ENCODE measurements at places on chromosomes 6 and 20. TPM values are rescaled to one million over a fixed set of nuclear protein-coding genes. Genes with fewer than 3 reads are reported as not detected.

- peak; percentile 94 for DNase-seq
These were observed 26.6 kb downstream of the RIN2 start for GRCh38 chr20:19784511-19785172.

DNA sequence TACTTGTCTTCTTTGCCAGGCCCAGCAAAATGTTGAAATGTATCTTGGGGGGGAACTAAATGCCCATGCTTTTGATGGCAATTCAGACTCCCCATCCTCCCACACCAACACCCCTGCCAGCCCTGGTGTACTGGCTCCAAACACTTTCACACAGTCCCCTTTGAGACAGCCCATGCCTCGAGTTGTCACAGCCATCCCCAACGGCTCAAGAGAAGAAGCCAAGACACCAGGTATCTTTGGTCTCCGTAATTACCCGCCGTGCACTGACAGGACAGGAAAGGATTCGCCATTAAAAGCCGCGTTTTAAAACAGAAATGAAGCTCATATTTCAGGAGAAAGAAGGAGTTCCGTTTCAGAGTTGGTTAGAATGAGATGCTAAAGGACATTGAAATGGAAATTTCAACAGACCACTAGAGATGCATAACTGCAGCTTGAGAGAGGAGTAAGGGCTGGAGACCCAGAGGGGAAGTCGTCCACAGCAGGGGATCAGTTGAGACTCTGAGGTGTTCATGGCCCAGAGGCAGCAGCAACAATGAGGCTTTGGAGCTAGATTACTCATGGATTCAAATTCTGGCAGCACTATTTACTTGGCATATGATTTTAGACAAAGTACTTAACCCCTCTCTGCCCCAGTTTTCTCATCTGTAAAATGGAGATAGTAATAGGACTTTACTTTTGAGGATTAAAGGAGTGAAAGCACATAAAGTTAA lies 63.5 kb upstream of the ADGRF1 start:
- DNase-seq = no peak

GRCh38 chr20:2285613-2286012 lies 10.2 kb upstream of the TGM3 start:
- DNase-seq = peak; percentile 76

GRCh38 chr6:14713966-14714631 lies 531.8 kb upstream of the JARID2 start:
- DNase-seq = no peak

OTOR gene
- not detected for total RNA-seq

MAP7 gene
- total RNA-seq = 0.51 TPM

GRCh38 chr20:43681991-43682410 lies 15.1 kb downstream of the MYBL2 start:
- DNase-seq = no peak

DNA sequence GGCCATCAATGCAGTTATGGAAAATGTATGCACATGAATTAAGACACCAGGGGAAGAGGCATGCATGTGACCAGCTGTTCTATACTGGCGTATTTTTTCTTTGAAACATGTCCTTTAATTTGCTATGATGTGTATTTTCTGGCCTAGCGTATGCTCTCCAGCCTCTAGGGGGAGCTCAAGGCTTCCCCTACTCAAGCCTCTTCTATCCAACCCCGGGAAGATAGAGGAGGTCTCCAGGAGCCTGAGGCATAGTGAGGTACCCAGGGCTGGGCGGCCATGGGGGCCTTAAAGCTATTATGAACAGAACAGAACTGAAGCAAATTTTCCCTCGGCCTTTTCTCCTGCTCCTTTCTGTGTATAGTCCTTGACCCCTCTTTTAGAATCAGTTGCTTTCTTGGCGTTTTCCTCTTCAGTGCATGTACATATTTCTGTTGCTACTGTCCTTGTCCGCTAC lies 528.9 kb downstream of the MAFB start:
- DNase-seq = peak; percentile 63

GRCh38 chr6:123638865-123639264 lies 2.1 kb upstream of the TRDN start:
- no peak for DNase-seq

DNA sequence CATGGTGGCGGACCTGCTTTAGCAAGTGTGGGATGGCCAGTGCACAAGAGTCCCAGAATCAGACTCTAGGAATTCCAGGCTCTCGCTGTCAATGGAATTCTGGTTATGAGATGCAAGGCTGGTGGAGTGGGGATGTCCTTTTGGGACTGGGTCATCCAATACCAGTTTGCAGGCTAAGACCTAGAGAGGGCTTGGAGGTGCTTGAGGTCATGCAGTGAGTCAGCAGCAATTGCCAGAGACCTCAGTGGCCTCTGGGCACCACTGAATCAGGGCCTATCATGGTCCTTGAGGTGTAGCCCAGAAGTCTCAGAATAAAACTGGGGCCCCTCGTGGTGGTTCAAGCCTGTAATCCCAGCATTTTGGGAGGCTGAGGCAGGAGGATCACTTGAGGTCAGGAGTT lies 1.4 kb upstream of the SCRT2 start:
- DNase-seq = no peak

DNA sequence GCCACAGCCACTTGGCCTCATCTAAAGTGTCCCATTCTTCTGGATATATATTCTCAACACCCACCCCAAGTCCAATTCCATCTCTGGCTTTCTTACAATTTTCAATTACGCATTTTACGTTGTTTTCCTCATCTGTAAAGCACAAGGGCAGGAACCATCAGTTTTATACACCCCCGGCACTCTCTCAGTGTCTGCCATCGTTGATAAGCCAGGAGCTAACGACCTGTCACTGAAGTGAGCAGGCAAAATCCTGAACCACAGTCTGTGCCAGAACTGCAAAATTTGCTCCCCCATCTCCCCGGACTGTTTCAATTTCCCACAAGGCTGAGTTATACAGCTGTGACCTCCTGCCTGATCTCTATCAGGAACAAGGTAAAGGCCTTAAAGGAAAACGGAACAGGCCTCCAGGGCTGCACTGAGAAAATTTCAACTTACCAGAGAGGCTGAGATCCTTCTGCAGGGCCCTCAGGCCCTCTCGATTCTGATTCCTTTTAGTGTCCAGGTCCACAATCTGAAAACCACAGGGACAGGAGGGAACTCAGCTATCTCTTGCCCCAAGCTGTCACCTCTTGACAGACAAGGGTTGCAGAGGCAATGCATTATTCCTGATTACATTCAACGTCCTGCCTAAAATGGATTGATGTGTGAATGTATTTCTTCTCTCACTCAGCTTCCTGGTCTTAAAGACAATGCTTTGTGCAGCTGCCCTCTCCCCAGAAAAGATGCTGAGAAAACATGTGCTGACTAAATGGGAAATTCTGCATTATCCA lies 1.8 kb downstream of the PDRG1 start:
- DNase-seq = no peak

DNA sequence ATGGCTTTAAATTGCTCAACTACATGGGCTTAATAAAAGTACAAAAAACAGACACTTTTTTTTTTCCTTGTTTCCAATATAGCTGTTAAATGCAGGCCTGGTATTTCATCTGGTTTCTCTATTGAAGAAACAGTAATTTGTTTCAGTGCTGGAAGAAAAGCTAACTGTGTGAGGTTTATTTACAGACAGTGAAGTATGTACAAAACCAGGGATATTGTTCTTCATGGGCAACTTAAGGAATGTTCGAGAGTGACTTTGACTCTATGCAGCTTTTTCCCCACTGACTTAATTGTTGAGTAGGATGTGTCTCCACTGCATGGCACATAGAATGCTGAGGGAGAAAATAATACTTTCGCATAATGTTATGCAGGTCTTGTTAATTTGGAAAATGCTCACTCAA lies 31.0 kb upstream of the PRL start:
- DNase-seq = no peak

SOX12 gene
- total RNA-seq = 1.7 TPM

GRCh38 chr6:33192671-33193602 lies 670 bp upstream of the COL11A2 start:
- no peak for DNase-seq

MAPK13 gene
- total RNA-seq = 7.0 TPM

FAM83C gene
- not detected for total RNA-seq

DNA sequence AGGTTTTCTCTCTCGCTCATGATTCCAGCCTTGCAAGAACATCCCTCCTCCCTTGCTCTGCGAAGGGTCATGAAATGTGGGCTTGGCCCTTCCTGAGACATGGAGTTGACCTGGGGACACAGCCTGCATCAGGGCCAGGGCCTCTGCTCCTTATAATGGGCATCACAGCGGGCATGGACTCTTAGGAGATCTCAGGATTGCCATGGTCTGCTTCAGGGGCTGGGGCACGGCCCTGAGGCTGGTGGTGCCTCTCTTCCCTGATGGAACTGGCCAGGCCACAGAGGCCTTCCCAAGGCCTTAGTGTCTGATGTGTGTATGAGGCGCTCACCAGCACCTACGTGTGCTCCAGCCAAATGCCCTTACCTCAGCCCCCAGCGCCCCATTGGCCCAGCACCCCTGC lies 23.9 kb downstream of the ENTPD6 start:
- DNase-seq = no peak

EFCAB8 gene
- under 0.01 TPM for total RNA-seq

CD109 gene
- total RNA-seq = 9.2 TPM

CASS4 gene
- under 0.01 TPM for total RNA-seq

GRCh38 chr20:9160757-9161156 lies 91.9 kb downstream of the PLCB4 start:
- no peak for DNase-seq

DNA sequence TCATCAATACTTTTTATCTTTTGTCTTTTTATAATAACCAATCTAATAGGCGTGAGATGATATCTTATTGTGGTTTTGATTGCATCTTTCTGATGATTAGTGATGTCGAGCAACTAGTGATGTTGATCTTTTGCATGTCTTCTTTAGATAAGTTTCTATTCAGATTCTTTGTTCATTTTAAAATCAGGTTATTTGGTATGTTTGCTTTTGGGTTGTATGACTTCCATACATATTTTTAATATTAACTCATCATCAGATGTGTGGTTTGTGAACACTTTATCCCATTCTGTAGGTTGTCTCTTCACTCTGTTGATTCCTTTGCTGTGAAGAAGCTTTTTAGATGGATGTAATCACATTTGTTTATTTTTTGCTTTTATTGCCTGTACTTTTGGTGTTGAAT lies 295.8 kb downstream of the BCKDHB start:
- no peak for DNase-seq

DNA sequence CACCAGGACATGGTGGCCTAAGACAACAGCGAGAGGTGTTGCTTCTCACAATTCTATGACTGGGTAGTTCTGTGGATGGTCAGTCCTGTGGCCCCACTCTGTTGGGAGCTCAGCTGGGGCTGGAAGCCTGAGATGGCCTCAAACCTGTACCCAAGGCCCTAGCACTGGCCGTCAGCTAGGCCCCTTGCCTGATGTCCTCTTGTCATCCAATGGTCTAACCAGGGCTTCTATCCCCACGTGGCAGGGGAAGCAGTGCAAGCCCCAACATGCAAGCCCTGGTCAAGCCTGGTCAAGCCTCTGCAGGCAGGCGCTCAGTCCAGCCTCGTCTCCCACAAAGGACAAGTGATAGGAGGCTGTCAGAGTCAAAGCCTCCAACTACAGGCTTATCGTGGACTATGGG lies 196.5 kb upstream of the CST7 start:
- no peak for DNase-seq

DEFB124 gene
- total RNA-seq = not detected

- DNase-seq = no peak
These were observed 315.6 kb upstream of the QKI start for GRCh38 chr6:163098827-163099479.

GRCh38 chr20:50918403-50918802 lies 12.8 kb downstream of the ADNP start:
- no peak for DNase-seq

- no peak for DNase-seq
These were observed 62.0 kb downstream of the TRIM38 start for GRCh38 chr6:26024651-26025046.

GRCh38 chr20:1805816-1806215 lies 89.4 kb upstream of the SIRPA start:
- no peak for DNase-seq

- no peak for DNase-seq
These were observed 11.3 kb downstream of the SERPINB9 start for GRCh38 chr6:2891768-2892170.

PSORS1C1 gene
- 3.7 TPM for total RNA-seq

NRSN1 gene
- total RNA-seq = not detected

DNA sequence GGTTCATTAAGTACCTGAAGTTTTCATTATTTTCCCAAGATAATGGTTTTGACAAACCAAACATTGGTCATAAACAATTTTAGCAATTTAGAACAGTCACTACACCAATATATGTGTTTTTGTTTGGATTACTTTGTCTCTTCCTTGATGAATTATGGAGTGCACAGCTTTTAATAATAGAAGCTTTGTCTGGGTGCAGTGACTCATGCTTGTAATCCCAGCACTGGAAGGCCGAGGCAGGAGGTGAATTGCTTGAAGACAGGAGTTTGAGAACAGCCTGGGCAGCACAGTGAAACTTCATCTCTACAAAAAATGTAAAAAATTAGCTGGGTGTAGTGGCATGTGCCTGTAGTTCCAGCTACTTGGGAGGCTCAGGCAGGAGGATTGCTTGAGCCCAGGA lies 89.4 kb upstream of the ANKEF1 start:
- no peak for DNase-seq

SEMG1 gene
- total RNA-seq = not detected

GRCh38 chr6:23307516-23307915 lies 738.1 kb downstream of the HDGFL1 start:
- no peak for DNase-seq

GRCh38 chr6:138580040-138580439 lies 80.7 kb upstream of the NHSL1 start:
- no peak for DNase-seq

DNA sequence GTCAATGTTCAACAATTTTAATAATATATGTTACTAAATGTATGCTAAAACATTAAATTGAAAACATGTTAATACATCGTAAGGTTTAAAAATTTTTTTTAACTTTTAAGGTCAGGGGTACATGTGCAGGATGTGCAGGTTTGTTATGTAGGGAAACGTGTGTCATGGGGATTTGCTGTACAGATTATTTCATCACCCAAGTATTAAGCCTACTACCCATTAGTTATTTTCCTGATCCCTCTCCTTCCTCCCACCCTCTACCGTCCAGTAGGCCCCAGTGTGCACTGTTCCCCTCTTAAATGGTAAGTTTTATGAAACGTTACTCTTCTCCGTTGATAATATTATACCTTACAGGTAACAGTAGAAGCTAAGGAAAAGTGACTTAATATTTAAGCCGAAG lies 15.8 kb downstream of the PDE7B start:
- no peak for DNase-seq

- DNase-seq = peak; percentile 62
These were observed 32.9 kb downstream of the TRAM2 start for GRCh38 chr6:52543729-52544601.

DNA sequence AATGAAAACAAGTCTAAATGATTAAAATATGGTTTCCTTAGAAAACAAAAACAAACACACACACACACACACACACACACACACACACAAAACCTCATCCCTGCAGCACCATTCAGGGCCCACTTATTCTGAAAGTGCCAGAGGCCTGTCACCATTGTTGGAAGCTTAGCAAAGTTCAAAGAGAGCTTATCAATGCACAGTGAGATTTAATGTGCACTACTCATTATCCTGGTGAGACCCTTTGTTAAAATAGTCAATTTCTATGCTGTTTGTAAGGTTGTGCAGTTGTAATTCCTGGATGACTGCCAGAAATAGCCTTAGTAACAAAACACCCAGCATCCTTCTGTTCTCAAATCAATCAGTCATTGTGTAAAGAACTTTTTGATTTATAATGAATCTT lies 482.9 kb downstream of the GRIK2 start:
- DNase-seq = no peak

- peak; percentile 30 for DNase-seq
These were observed 1.2 kb downstream of the ABHD12 start for GRCh38 chr20:25389401-25389857.
